ENCODE measurements at places on chromosomes 2 and 18. TPM values are rescaled to one million over a fixed set of nuclear protein-coding genes. Genes with fewer than 3 reads are reported as not detected.

MPPE1 gene
- total RNA-seq = 22.1 TPM

L3MBTL4 gene
- 1.0 TPM for total RNA-seq

ADCYAP1 gene
- total RNA-seq = not detected

GPR75 gene
- total RNA-seq = 0.79 TPM

KCNIP3 gene
- under 0.01 TPM for total RNA-seq
